ENCODE measurements at places on chromosomes 4 and X. TPM values are rescaled to one million over a fixed set of nuclear protein-coding genes. Genes with fewer than 3 reads are reported as not detected.

Gene FAM47A
- not detected for total RNA-seq

Gene SLC9B1
- total RNA-seq, result not detected

- DNase-seq, result no peak
These were observed 748.0 kb downstream of the PCDH18 start for GRCh38 chr4:136784326-136784725.

DNA sequence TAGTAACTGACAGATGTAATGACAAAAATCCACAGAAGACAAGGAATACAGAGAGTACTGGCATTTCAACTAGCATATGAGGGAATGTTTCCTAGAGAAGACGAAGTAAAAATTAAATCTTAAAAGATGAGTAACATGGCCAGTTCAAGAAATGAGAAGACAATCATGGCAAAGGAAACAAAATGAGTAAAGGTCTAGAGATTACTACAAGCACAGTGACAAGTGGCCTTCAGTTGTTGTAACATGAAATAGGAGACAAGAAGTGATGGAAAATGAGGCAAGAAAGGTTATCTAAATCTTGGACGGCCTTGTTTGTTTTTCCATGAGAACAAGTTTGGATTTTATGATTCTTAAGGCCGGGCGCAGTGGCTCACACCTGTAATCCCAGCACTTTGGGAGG is 81.0 kb downstream of the PPA2 start:
- no peak for DNase-seq

GRCh38 chr4:140330311-140330900 is 43.0 kb upstream of the SCOC start:
- DNase-seq, result no peak

DNA sequence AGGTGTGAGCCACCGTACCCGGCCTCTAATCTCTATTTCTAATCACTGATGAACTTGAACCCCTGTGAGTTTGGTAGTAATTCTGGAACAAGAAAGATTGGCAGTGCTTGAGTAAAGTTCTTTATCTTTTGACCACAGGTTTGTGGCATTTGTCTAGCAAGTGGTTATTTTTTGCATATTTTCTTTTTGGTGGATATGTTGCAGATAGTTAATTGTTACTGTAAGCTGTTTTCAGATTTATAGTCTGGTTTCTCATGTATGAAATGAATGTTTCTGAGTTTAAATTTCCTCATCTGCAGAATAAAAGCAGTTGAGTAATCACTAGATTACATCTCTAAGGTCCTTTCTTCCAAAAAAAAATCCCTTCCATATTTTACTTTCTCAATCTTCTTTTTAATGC is 105.2 kb downstream of the GASK1B start:
- no peak for DNase-seq

DNA sequence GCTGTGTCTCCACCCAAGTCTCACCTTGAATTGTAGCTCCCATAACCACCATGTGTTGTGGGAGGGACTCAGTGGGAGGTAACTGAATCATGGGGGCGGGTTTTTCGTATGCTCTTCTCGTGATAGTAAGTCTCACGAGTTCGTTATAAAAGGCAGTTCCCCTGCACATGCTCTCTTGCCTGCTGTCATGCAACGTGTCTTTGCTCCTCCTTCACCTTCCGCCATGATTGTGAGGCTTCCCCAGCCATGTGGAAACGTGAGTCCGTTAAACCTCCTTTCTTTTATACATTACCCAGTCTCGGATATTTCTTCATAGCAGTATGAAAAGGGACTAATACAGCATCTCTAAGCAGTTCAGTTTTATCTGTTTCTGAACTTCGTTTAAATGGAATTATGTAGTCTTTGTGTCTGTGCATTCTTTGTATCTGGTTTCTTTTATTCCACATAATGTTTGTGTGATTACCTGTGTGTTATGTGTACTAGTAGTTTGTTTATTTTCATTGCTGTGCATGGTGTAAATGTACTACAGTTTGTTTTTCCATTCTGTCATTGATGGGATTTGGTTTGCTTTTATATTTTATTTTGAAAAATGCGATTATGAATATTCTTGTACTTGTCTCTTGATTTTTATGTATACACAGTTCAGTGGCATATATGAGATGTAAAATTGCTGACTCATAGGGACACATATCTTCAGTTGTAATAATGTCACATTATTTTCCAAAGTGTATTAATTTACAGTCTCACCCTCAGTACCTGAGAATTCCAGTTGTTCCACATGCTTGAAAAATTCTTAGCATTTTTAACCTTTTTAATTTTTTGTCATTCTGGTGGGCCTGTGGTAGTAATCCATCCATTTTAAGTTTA is 304.9 kb downstream of the GBA3 start:
- DNase-seq, result no peak

DNA sequence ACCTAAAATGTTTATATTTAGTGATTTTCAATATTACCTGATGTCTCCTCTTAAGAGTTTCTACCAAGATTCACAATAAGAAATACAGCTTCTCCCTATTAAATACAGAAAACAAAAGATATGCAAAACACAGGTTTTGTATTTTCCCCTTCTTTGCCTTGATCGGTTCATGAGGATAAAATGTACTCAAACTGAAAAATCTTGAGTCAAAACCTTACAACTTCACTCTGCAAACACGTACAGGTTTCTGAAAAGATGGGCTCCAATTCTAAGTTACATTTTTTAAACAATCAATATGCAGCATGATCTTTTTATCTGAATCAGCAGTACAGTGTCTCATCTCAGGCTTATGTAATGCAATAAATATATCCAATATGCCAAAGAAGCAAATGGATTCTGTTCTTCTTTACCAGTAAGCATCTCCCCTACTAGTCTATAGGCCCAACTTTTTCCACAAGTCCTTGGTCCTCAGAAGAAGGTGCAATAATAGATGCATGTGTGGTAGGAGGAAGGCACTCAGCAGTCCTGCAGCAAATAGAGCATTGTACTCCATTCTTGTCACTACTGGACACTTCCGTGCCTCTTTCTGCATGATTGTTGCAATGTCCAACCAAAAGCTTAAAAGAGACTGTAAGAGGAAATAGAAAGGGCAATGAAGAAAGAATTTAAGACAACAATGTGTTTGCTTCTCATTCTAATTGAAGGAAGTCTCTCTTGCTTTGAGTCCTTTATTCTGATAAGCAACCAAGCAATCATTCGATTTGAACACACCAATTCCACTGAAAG is 3.2 kb downstream of the MAPK10 start:
- no peak for DNase-seq

- no peak for DNase-seq
These were observed 30.3 kb downstream of the CCNI start for GRCh38 chr4:77045490-77045889.
